ENCODE measurements at places on chromosomes 12 and 14.

- DNase-seq = no peak
Measured at GRCh38 chr12:53414756-53415417, 8.8 kb upstream of the AMHR2 start.

GRCh38 chr12:110159671-110160245 lies 35.6 kb downstream of the IFT81 start:
- DNase-seq = no peak

- no peak for DNase-seq
Measured at GRCh38 chr14:97046967-97047366, 249.8 kb downstream of the VRK1 start.

- no peak for DNase-seq
Measured at GRCh38 chr12:93358821-93359220, 18.9 kb upstream of the NUDT4 start.

- DNase-seq = no peak
Measured at GRCh38 chr14:101444116-101444515, 117.2 kb upstream of the DIO3 start.

DNA sequence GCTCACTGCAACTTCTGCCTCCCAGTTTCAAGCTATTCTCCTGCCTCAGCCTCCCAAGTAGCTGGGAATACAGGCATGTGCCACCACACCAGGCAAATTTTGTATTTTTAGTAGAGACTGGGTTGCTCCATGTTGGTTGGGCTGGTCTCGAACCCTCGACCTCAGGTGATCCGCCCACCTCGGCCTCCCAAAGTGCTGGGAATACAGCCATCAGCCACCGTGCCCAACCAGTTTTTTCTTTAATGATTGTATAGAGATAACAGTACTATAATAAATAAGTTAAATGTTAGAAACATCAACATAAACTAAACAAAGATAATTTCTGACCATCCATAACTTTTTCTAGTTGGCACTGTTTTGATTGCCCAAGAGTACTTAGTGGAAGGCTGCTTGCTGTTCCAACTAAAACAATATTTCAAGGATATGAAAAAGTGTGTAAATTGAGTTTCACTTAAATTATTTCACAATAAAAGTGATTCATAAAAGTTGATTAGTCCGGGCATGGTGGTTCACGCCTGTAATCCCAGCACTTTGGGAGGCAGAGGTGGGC lies 5.6 kb downstream of the GON7 start:
- DNase-seq = no peak

- no peak for DNase-seq
Measured at GRCh38 chr12:10122689-10123088, 7.3 kb downstream of the CLEC7A start.

GRCh38 chr12:14558473-14558959 lies 9.2 kb downstream of the PLBD1 start:
- DNase-seq = no peak

DNA sequence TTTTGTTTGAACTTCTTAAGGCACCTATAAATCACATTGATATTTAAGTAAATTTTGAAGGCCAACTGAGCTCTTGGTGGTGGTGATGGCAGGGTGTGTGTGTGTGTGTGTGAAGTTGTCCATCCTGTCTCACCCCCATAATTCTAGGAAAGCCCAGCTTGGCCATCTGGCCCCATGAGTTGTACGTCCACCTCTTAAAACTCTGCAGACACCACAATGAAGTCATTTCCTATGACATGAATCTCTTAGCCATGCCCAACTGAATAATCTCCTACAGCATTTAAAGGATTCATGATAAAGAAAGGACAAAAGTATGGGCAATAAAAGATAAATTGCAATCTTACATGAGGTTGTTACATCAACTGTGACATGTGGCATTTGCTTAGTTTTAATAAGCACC lies 123.4 kb downstream of the TTC7B start:
- DNase-seq = no peak

GRCh38 chr14:28542040-28542439 lies 224.5 kb upstream of the FOXG1 start:
- no peak for DNase-seq

DNA sequence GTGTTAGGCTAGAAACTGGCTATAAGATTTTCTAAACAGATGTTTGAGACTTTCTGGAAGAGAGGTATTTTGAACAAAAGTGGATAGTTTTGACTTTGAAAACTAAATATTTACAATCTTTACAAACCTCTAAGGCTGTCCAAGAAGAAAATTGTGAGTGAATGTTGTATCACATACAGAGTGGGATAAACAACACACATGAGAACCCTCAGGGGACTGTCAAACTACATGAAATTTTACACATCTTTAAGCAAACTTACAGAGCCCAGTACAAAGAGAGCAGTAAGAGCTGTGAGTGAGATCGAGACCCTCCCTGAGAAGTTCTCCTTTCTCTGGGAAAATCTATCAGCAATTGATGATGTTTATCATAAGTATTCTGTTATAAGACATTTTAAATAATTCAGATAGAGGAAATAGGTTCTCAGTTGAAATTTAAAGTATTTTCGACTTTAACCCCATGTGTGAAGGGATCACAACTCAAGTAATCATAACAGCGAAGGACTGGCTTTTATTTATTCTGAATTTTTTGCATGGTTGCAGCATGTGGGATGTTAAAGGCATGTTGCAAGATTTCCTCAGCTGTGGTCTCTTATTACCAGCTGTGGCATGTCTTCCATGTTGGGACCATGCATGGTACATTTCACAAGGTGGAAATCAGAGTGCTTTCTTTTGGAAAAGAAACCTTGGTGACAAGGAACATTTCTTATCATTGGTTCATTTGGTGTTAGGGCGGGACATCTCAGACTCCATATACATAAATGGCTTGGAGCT lies 264.0 kb upstream of the PRICKLE1 start:
- no peak for DNase-seq

DNA sequence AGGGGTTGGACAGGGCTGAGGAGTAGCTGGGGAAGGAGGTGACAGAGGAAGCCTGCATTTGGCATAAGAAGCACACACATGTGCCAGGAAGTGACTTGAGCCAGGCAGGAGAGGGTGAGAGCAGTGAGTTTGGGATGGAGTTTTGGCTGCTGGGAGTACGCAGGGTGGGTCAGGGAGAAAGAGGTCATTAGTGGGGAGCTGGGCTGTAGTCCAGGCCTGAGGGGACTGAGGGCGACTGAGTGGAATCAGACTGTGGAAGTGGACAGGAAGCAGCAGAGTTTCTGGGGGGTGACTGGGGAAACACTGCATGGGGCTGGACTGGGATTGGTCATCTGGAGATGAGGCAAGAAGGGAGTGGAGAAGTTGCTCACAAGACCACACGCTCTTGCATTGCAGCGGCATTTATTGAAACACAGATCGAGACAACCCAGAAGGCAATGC lies 7.6 kb downstream of the KRT85 start:
- no peak for DNase-seq

DNA sequence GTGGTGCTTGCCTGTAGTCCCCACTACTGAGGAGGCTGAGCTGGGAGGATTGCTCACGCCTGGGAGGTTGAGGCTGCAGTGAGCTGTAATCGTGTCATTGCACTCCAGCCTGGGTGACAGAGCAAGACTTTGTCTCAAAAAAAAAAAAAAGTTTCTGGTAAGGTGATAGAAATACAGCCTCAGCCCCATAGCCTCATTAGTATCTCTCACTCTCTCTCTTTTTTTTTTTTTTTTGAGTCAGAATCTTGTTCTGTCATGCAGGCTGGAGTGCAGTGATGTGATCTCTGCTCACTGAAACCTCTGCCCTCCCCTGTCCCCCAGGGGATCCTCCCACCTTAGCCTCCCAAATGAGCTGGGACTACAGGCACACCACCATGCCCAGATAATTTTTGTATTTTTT lies 19.2 kb downstream of the MTHFD1 start:
- DNase-seq = no peak

DNA sequence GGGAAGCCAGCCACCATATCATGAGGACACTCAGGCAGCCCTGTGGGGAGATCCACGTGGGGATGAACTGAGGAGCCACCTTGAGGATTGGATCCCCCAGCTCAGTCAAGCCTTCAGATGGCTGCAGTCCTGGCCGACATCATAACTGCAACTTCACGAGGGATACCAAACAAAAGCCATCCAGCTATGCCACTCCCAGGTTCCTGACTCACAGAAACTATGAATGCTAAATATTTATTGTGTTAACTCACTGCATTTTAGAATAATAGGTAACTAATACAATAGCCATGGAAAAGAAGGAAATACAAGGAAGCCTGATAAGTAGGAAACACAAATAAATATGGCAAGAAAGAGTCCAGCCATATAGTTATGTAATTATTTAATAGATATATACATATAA lies 42.1 kb upstream of the FAM222A start:
- no peak for DNase-seq

GRCh38 chr12:50467439-50467838 lies 37.3 kb upstream of the DIP2B start:
- DNase-seq = no peak

DNA sequence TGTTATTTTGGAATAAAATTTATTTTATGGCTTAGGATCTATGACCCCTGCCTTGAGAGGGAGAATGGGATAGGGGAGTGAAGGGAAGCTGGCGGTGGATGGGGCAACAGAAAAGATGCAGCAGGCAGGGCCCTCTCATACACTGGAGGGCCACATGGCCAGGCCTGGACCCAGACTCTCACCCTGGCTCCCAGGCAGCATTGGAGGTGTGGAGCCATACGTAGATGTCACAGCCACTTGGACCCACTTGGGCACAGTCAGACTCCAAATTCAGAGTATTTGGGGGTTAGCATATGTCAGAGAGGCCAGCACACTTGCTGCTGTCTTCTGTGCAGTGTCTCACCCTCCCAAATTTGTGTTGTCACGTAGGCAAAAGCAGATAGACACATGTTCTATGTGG lies 6.5 kb downstream of the NAB2 start:
- no peak for DNase-seq

DNA sequence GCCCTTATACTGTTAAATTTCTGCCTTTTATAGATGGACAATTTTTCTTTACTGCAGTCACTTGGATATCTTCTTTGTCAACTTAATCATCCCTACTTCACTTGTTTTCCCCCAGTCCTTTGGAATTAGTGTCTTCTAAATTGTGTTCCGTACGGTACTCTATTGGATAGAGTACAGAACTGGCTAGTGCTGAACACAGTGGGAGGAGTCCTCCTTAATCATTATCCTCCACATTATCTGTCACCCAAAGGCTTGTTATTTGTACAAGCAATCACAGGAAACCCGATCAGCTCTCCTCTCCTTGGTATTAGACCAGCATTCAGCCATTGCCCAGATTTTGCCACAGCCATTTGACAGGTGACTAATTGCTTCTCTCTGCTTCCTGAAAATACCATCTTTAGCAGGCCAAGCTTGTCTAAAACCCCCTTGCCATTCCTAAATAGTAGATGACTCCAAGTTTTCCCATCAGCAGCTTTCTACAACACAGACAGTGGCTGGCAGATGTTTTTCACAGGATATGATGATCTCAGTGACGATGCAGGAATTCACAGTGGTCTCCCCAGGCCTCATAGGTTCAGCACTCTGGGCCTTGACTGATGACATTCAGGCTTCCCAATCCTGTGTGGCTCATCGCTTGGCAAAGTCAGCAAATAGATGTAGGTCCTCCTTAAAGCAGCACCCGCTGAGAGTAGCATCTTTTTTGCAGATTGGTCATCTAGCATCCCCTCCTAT lies 216.0 kb upstream of the RGS6 start:
- DNase-seq = no peak

DNA sequence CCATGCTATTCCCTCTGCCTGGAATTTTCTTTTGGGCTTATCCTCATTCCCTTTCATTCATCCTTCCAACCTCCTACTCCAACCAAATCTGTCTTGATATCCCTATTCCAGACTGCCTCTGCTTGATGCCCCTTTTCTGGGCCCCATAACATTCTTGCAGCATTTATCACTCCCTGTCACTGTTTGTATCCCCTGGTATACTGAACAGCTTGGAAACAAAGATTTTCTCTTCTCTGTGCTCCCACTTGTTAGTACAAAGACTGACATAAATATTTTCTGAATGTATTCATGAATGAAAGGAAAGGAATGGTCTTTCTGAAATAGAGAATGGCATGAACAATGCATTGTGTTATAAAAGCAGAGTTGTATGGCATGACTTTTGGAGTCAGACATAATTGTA lies 7.5 kb downstream of the IRAK4 start:
- no peak for DNase-seq

DNA sequence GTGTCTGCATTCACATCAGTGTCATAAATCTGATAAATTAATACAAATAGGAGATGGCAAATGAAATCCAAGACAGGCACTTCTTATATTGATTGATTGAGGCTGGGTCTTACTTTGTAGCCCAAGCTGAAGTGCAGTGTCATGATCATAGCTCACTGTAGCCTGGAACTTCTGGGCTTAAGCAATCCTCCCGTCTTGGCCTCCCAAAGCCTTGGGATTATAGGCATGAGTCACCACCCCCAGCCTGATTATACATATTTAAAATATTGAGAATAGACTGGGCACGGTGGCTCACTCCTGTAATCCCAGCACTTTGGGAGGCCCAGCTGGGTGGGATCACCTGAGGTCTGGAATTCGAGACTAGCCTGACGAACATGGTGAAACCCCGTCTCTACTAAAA lies 51.3 kb downstream of the MARK3 start:
- no peak for DNase-seq

- DNase-seq = peak; percentile 83
Measured at GRCh38 chr14:20630340-20631022, 11.0 kb downstream of the OR6S1 start.

GRCh38 chr14:33678005-33678404 lies 272.9 kb downstream of the EGLN3 start:
- no peak for DNase-seq

DNA sequence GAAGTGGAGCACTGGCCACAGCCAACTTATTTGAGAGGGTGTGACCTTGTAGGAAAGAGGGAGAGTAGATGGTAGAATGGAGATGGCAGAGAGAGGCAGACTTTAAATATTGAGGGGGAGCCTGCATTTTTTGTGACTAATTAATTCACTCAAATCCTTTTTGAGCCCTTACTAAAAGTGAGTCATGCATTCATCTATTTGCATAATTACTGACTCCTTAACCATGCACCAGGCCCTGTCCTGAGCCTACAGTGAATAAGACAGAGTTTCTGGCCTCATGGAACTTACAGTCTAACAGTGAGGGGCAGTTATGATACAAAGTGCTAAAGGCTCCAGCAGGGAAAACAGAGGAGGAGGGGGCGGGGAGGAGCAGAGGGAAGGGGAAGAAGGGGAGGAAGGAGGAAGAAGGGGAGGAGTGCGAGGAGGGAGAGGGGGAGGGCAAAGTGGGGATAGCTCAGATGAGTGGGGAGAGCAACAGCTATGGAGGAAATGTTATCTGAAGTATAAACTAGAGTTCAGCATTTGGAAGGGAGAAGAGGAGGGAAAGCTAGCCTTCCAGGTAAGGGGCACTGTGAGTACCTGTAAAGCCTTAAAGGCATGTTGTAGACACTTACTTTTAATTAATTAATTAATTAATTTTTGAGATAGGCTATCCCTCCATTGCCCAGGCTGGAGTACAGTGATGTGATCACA lies 7.5 kb upstream of the CTDSP2 start:
- no peak for DNase-seq

DNA sequence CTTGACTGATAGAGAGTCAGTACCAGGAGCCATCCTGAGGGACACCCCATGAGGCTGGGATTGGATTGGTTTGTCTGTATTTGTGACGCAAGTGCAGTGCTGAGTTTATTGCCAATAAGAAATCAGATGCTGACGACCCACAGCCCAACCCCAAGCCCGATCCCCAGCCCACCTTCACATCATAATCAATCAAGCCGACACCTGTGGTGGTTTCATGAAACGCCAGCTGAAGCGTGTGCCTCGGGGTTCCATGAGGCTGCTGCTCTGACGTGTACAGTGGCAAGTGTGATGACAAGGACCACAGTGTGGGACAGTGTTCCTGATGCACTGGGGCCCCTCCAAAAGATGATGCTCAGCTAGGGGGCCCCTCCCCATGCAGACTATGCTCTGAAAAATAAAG lies 62.1 kb upstream of the C14orf180 start:
- peak; percentile 18 for DNase-seq

- no peak for DNase-seq
Measured at GRCh38 chr14:102464846-102465341, 44.7 kb downstream of the ANKRD9 start.
